ENCODE measurements at places on chromosomes 5 and 9. TPM values are rescaled to one million over a fixed set of nuclear protein-coding genes. Genes with fewer than 3 reads are reported as not detected.

Gene HAUS6
- polyA plus RNA-seq: 2.8 TPM

Gene ADAMTSL1
- polyA plus RNA-seq: 1.2 TPM

DNA sequence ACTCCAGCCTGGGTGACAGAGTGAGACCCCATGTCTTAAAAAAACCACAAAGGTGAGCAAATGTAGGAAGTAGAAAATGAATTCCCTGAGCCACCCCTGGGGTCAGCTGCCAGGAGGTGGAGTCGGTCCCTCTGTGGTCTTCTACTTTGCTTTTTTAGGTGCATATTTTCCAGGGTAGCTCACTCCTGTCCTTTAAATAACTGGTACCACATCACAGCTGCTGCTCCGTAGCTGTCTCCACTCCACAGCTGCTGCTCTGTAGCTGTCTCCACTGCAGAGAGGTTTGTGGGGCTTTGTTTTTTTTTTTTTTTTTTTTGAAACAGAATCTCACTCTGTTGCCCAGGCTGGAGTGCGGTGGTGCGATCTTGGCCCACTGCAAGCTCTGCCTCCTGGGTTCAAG lies 8.9 kb downstream of the WDR5 start:
- DNase-seq: no peak

DNA sequence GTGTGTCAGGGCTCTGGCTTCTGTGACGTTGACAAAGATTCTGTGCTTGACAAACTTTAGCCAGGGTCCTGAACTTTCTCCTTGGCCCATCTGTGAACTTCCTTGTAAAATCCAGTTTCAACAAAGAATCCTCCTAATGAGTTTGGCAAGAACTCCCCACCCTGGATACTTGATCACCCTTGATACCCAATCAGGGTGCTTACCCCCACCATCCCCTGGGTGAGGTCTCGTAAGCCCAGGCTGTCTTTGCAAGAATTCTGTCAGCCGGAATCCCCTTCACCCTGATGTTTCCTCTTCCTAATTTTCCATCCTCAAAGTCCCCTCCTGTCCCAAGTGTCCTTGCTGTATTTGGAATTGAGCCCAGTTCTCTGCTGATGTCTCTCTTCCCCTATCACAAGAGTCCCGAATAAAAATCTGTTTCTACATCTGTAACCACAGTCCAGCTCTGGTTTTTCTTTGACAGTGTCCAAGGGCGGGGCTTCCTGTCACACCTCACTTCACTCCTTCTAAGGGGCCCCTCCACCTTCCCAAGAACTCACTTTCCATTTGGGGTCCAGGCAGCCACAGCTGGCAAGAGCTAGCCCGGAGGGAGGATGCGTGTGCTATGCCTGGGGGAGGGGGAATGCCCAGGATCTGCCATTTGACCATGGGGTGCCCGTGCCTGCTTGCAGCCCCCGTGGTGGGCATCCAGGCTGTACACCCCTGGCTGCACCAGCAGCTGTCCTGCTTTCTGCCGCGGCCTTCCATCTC lies 2.7 kb upstream of the CARD19 start:
- DNase-seq: no peak

DNA sequence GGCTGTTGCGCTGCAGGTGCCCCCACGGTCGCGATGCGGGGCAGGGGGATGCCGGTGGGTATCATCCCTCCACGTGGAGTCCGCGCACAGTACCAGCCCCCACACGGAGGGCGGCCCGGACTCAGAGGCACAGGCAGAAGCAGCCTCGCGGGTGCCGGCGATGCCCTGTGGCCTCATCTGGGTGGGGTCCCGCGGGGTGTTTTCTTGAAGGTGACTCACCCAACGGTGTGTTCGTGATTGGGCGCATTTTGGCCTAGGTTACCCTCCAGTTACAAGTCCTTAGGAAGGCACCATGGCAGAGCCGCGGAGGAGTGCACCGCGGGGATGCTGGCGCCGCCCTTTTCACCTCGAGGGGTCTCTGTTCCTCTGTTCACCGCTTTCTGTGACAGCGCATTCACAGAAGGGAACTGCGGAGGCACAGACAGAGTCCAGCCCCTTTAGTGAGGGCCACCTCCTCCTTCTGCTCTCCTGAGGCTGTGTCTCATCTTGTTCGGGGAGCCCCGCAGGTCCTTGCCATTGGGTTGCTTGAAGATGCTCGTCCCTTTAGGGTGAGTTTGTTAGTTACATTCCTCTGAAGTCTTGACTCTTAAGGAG lies 21.6 kb upstream of the EXOC3 start:
- no peak for DNase-seq

DNA sequence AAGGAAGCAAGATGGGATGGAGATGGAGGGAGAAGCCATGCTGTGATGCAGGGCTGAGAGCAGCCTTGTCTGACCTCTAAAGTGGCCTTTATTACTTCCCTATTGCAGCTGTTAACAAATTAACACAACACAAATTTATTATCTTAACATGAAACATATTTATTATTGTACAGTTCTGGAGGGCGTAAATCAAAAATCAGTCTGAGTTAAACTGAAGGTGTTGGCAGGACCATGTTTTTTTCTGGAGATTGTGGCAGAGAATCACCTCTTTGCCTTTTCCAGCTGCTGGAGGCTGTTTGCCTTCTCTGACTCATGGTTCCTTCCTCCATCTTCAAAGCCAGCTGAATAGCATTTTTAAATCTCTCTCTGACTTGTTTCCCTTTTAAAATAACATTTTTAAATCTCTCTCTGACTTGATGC lies 7.2 kb upstream of the MCC start:
- DNase-seq: no peak
